NCI-H1048 (cell line): ENCODE measurements at places on chromosomes 16 and 17.

DNA sequence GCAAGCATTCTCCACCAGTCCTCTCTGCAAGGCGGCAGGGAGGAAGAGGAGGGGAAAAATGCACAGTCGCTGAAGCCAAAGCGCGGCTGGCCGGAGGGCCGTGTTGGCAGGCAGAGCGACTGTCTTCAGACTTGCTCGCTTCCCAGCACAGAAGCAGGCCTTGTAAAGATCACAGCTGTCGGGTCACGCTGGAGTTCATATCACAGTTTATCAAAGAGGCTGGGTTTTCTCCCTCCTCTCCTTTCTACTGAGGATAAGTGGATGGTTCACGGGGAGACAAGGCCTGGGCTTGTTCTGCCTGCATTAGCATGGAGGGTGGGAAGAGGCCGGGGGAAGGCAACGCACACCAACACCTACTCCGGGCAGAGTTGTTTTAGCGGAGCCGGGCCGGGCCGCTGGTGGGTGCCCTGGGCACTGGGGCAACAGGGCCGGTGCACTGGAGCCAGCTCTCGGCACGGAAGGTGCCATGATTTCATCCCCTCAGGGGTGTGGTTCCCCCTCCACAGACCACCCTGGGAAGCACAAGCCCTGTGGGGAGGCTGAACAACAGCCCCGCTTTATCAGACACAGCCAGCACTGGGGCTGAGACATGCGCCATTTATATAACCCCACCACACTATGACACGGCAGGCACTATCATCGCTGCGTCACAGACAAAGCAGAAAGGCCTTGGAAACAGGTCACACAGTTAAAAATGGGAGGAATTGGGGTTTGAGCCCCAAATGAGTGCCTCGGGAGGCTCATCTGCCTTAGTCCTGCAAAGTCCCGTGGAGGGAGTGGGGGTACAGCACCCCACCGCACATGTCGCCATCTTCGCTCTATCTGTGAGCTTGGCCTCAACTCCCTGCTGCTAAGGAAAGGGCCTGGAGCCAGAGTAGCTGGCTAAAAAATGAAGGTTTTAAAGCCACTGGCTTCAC is 40.3 kb upstream of the MTSS2 start:
- DNase-seq: no peak

- no peak for DNase-seq
These were observed 7.5 kb upstream of the UMOD start for GRCh38 chr16:20359997-20360396.

GRCh38 chr17:73342541-73343167 is 30.9 kb upstream of the CDC42EP4 start:
- DNase-seq: no peak

DNA sequence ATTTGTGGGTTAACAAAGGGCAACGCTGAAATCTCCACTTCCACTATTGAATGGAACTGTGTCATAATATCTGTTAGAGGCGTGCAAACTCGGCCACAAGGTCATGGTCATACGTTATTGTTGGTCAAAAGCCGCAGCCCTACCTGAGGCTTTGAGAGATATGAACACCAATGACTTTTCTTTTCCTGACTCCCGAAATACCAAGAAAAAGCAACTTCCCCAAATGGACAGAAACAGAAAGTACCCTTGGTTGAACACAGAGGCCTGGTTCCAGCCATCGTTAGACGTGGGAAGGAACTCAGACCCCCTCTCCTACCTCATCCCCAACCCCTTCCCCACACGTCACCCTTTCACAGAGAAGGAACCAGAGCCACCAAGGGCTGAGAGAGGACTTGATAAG is 1.4 kb upstream of the PIK3R5 start:
- DNase-seq: no peak

DNA sequence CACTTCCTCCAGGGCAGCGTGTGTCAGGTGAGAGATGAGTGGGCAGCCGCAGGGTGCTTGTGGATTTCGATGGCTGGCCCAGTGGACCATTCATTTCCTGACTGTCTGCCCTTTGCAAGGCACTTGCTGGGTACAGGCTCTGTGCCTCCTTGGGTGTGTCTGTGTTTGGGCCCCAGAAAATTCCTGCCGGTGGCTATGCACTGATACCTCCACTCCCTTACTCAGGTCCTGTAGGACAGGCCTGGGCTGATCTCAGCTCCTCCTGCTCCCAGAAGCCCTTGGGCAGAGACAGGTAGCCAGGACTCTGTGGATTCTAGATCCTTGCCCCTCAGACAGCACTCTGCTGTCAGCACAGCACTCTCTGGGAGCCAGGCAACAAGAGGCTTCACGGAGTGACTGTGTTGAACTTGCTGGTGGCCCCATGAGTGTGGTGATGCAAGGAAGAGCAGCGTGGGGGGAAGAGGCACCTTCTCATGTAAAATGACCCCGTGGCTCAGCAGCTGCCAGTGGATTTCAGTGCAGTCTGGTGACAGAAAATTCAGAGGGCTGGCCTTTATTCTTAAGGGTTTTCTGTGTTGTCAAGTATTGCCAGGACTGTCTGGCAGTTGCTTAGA is 29.0 kb downstream of the PGS1 start:
- DNase-seq: no peak
